ENCODE measurements at places on chromosomes 2 and 18.

DNA sequence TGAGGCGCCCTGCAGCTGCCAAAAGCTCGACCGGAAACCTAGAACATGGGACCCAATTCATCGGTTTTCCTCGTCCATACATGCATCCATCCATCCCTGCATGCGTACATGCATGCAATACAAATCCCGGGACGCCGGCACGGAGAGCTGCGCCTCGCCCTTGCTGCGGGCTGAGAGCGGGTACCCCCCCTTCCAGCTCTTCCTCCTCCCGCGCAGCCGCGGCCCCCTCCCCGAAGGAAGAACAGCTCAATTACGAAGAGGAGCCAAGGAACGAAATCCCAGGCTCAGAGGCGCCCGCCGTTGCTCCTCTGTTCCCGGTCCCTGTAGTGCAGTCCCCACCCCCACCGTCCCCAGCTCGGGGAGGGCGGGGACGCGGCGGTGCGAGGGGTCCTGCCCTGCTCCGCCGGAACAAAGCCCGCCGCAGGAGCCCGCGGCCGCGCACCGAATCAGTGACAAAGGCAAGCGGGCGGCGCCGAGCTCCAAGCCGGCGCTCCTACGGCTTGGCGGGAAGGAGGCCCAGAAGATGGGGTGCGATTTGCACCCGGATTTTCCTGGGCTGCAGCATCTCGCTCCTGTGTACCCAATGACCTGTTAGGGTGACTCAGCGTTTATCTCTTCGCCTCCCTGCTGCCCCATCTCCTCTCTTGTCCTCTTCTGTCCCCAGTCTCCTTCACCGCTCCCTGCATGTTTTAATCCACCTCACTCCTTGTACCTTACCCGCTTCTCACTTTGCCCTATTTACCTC, 8.9 kb upstream of the POU3F3 start:
- no peak for DNase-seq

GRCh38 chr18:31598021-31598805, 6.5 kb downstream of the TTR start:
- no peak for DNase-seq

DNA sequence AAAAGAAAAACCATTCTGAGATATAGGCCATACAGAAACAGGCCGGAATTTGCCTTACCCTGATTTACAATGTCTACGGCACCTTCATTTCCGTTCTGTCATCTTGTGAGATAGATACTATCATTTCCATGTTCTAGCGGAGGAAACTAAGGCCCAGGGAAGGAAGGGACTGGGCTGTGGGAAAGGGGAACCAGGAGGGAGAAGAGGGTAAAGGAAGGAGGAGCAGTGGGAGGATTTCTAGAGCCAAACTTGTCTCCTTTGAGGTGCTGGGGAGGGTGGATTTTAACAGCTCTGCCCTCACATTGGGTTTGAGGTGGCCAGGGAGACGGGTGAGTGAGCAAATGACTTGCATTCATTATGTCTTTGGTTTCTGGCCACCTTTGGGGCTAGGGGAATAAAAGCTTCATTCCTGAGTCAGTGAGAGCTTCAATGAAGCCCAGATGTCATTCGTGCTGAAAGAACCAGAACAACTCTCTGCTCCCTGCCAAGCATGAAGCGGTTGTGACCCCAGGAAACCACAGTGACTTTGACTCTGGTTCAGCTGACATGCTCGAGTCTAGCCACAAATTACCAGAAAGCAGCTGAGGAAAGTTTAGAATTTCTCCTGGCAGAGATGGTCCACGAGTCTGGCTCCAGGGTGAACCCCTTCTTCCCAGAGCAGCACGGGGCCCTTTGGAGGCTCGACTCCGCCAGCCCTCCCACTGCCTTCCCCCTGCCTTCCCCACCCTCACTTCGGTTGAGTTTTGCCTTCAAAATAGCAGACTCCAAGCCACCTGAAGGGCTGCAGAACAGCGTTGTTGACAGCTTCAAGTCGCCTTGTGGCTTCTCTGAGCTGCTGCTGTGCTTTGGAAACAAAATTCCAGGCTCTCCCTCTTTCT, 3.8 kb downstream of the ACTG2 start:
- DNase-seq, result no peak

- no peak for DNase-seq
These were observed 32.3 kb upstream of the NEB start for GRCh38 chr2:151766437-151767153.

GRCh38 chr2:15154297-15154696, 406.8 kb downstream of the NBAS start:
- no peak for DNase-seq

DNA sequence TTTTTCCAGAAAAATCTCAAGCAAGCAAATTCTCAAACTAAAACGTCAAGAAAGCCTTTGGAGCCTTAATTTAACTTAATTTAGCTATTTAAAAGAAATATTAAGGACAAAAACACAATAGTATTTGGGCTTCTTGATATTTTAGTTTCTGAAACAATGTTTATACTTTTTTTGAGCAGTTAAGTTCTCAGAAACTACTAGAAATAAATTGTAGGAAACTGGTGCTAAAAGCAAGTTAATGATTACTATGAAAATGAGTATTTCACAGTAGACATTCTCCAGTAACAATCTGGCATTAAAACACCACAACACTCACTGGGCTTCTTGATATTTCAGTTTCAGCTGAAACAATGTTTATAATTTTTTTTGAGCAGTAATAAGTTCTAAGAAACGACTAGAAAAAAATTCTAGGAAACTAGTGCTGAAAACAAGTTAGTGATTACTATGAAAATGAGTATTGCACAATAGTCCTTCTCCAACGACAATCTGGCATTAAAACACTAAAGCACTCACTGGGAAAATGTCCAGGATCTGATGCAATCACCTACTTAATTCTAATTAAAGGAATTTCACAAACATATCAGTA, 45.1 kb downstream of the TRAK2 start:
- DNase-seq, result no peak

- DNase-seq, result no peak
These were observed 71.4 kb upstream of the ZNF385B start for GRCh38 chr2:179932786-179933185.

- DNase-seq, result no peak
These were observed 175.3 kb upstream of the SIX3 start for GRCh38 chr2:44766220-44766619.

GRCh38 chr2:98649135-98649991, 41.0 kb downstream of the UNC50 start:
- DNase-seq, result peak; percentile 42

DNA sequence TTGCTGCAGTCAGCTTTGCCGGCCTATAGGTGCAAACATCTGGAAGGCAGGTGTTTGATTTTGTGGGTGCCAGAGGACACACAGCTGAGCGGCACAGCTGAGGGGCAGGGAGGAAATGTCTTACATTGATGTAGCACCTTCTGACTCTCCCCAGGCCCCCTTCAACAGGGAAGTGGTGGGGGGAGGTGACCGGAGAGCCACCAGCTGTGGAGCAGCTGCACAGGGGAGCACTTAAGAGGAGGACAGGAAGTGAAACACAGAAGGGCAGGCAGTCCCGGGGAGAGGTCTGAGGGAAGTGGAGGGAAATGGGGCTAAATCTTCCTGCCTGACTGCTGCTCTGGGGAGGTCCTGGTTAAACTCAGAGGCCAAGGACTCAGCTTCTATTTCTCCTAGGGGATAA, 409.1 kb downstream of the TNS1 start:
- DNase-seq, result no peak

DNA sequence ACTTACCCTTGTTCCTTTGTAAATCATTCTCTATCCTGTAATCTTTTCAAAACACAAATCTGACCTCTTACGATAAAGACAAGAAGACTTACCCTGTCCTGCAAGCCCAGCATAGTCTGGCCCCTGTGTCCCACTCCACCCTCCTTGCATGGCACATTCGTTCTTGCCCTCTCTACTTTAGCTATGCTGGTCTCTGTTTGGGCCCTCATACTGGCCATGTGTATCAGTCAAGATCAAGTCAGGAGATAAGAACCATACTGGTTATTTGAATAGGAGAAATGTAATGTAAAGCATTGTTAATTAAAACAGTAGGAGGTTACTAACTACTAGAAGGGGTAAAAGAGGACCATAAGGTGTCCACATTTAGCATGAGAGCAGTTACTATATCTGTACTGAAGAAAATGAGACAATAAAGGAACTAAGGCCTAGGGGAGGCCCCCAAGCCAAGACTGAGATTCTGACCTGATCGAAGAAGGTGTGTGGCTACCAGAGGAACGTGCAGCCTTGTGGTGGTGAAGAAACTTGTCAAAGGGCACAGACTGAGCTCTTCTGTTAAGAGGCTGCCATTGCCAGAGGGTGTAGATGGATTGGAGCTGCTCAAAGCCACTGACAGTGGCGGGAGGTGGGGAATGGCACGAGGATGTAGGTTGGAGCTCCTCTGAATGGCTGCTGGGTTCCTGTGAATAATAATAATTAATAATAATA, 80.8 kb downstream of the KCTD18 start:
- no peak for DNase-seq

- no peak for DNase-seq
These were observed 4.8 kb downstream of the DHRS9 start for GRCh38 chr2:169073963-169074751.

- peak; percentile 30 for DNase-seq
These were observed 278.9 kb downstream of the PRKCE start for GRCh38 chr2:45930396-45930792.

DNA sequence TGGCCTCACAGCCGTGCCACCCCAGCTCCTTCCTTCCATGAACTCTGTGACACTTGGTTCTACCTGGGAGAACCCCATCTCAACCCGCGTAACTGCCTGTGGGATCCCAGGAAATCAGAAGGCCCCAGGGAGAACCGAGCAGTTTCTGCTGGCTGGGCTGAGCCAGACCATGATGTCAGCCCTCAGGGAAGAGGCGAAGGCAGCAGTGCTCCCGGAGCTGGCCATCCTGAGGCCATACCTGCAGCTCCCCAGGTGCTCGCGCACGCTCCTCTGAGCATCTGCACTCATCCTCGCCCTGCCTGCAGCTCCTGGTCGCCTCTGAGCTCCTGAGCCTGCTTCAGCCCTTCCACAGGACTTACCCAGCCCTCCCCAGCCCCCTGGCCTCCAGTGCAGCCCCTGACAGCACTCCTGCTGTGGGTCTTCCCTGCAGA, 186.1 kb downstream of the SEPTIN10 start:
- DNase-seq, result no peak

- DNase-seq, result no peak
These were observed 14.2 kb upstream of the NR4A2 start for GRCh38 chr2:156346731-156347130.

- no peak for DNase-seq
These were observed 195.7 kb downstream of the MTCL1 start for GRCh38 chr18:8901019-8901418.

GRCh38 chr18:74797577-74798151, 200.0 kb downstream of the ZNF407 start:
- no peak for DNase-seq

- DNase-seq, result no peak
These were observed 32.5 kb upstream of the ICOS start for GRCh38 chr2:203904022-203904421.

GRCh38 chr2:216651351-216651881, 18.2 kb downstream of the IGFBP2 start:
- DNase-seq, result no peak

DNA sequence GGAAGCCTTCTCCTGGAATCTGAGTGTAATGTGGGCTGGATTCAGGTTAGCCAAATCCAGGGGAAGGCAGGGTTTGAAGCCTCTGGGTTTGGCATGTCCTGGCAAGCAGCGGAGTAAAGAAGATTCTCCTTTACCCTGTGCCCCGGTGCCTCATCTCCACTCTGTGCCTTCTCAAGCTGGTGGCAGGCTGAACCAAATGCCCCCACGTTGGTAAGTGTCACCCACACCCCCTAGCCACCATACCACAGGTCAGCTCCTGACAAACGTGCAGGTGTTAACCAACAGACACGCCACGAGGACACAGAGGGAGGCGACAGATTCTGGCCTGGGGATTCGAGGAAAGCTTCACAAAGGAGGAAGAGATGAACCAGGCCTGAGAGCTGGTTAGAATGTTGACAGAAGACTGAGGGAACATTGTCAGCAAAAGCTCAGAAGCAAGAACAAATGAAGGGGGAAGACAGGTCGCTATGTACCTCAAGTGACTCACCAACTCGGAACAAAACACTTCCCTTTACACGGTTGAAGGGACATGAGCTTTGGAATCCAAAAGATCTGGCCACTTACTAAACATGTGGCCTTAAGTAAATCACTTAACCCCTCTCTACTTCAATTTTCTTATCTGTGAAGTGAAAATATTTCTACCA, 85.2 kb upstream of the LCLAT1 start:
- no peak for DNase-seq

- no peak for DNase-seq
These were observed 167.5 kb downstream of the DYSF start for GRCh38 chr2:71620851-71621251.

- DNase-seq, result no peak
These were observed 9.0 kb upstream of the HAAO start for GRCh38 chr2:42801381-42801780.

DNA sequence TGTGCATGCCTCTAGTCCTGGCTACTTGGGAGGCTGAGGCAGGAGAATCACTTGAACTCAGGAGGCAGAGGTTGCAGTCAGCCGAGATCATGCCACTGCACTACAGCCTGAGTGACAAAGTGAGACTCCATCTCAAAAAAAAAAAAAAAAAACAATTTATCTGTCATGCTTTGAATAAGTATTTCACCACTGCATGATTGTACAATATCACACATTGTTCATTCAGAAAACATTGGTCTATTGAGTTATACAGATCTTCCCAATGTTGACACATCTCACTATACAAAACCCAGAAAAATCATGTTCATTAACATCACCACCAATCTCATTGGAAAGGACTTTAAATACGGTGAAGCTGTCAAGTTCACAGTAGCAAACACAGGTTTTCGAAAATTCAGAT, 46.8 kb upstream of the PPM1B start:
- DNase-seq, result no peak

GRCh38 chr2:240300840-240301239, 134.6 kb upstream of the GPC1 start:
- DNase-seq, result no peak

GRCh38 chr2:150909090-150909489, 352.6 kb downstream of the RBM43 start:
- DNase-seq, result no peak

DNA sequence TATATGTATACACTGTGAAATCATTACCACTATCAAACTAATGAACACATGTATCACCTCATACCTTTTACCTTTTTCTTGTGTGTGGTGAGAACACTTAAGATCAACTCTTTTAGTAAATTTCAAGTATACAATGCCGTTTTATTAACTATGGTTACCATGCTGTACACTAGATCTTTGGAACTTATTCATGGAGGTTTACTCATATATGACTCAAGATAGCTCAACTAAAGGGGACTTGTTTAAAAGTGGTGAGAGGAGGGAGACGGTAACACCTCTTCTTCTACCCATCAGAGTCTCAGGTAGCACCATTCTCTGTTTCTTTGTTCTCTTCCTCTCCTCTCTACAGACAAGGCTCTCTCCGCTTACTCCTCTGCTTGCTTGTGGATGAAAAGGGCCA, 36.1 kb upstream of the TMEM178A start:
- DNase-seq, result no peak

DNA sequence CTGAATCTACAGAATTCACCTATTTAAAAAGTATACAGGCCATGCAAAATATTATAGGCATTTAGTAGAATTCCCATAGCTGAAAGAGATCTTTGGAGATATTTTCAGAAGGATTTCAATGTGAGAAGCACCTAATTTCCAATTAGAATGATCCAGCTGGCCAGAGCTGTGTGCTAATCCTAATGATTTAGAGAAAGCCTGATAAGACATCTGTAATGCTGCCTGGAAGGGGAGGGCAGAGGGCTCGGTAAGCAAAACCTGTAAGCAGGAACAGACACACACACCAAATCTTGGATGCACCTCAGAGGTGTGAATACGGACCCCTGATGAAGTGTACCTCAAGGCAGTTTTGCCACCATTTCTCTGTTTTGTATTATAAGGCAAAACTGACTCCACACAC, 14.0 kb downstream of the SERTAD2 start:
- DNase-seq, result no peak

Measured in NCI-H1417 treated with DMSO at 0.1 percent for 48 hours (cell line).